ENCODE measurements at places on chromosomes 3 and 15.

DNA sequence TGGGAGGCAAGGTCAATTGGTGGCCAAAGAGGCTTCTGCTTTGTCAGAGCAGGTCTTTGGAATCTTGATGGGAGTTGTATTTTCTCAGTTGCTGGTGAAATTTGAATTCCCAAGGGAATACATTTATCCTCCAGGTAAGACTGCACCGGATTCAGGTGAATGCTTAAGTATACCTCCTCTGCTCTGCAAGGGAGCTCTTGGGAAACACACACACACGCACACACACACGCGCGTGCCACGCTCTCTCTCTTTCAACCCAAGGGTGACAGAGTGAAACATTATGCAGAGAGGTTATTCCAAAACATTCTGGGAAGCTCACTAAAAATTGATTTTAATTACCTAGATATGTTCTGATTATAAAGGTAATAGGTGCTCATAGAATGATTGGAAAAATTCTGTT lies 33.7 kb downstream of the ST6GAL1 start:
- no peak for DNase-seq

DNA sequence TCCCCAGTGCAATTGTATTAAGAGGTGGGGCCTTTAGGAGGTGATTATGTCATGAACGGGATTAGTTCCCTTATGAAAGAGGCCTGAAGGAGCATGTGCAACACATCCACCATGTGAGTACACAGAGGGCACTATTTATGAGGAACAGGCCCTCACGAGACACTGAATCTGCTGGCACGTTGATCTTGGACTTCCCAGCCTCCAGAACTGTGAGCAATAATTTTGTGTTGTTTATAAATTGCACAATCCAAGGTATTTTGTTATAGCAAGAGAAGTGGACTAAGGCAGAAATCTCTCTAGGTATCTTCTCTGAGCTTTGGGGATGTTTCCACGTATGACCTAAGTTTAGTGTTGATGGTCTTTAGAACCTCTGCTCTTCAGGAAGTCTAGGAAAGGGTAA lies 149.3 kb upstream of the CBLB start:
- no peak for DNase-seq

GRCh38 chr3:98772022-98772421 lies 8.9 kb downstream of the ST3GAL6 start:
- DNase-seq = no peak

DNA sequence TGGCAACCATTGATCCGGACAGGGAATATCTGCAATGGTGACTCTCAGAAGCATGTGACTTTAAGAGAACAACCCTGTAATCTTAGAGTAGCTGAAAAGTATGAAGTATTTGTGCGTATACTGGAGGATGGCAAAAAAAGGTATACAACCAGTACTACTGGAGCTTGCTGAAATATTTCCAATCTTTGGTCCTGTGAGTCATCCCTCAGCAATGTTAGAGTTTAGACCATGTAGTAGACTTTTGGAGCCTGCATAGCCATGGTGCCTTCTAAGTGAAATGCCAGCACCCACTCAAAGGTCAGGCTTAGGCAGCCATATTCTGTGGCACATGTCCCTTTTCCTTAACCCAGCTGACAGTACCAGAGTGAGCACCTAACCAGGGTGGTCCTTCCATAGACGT lies 429.4 kb downstream of the NTRK3 start:
- no peak for DNase-seq

DNA sequence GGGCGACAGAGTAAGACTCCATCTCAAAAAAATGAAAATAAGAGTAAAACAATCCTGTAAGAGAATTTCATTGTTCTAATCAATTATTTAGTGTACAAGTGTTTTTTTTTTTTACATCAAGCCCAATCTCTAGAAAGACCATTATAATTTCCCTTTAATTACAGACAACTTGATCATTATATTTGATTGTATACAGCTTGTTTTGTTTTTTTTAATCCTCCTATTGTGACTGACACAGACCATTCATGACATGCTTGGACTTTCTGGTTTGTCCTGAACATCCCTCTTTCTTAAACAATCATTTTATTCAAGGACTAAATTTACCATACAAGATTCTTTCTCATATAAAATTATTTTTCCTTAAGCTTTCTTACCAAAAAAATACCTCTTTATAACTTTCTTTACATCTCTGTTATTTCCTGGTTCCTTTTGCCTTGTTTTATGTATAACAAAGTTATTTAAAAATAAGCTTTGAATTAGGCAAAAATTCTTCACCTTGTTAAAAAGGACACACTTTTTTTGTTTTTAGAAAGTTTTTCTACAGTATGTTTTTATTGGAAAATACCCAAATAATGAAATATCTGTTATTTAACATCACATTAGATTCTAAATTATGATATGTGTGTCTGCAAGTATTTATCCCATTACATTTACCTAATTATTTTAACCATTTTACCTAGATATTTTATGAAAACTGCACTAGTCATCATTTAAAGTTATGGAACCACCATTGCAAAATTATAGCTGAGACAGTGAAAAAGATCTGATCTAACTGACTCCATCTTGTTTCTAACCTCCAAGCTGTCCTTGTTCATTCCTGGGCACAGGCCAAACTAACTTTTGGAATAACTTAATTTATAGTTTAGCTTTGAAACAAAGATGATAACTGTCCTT lies 26.1 kb upstream of the GFM1 start:
- DNase-seq = no peak

GRCh38 chr3:43171748-43172147 lies 65.9 kb upstream of the POMGNT2 start:
- DNase-seq = no peak

DNA sequence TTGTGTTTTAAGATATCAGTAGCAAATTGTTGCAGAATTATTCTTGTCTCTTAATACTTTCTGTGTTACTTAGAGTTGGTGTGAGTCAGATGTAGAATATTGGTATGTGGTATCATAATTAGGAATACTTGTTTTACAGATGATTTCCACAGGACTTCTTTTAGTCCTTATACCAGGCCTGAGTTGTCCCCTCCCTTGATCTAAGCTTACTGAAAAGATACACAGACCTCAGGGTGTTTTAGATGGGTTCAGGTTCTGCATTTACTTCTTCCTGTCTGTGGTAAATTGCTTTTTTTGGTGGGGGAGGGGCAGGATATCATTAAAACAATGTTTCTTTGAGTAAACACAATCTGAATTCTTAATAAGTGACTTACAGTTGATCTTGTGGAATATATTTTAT lies 14.2 kb downstream of the DZIP3 start:
- no peak for DNase-seq

GRCh38 chr3:57956119-57956832 lies 51.9 kb upstream of the FLNB start:
- no peak for DNase-seq

DNA sequence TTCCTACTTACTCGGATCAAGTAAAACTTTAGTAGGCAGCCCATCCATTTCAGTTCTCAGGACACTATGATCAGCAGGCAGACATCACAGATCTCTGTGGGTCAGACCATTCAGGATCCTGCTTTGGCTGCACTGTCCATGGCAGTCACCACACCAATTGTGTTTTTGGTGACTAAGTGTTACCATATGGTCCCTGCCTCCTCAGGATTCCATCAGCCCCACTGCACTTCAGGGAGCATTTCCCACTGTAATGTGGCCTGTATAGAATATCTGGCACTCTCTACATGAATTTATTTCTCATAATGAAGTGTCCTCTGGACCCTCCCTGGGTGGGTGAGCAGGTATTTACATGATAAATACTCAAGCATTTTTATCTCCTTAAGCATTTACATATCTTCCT lies 41.3 kb downstream of the ZNF445 start:
- DNase-seq = no peak

GRCh38 chr3:103083848-103084631 lies 649.2 kb downstream of the ZPLD1 start:
- DNase-seq = no peak

- DNase-seq = no peak
Measured at GRCh38 chr3:64276131-64276530, 50.9 kb upstream of the PRICKLE2 start.

DNA sequence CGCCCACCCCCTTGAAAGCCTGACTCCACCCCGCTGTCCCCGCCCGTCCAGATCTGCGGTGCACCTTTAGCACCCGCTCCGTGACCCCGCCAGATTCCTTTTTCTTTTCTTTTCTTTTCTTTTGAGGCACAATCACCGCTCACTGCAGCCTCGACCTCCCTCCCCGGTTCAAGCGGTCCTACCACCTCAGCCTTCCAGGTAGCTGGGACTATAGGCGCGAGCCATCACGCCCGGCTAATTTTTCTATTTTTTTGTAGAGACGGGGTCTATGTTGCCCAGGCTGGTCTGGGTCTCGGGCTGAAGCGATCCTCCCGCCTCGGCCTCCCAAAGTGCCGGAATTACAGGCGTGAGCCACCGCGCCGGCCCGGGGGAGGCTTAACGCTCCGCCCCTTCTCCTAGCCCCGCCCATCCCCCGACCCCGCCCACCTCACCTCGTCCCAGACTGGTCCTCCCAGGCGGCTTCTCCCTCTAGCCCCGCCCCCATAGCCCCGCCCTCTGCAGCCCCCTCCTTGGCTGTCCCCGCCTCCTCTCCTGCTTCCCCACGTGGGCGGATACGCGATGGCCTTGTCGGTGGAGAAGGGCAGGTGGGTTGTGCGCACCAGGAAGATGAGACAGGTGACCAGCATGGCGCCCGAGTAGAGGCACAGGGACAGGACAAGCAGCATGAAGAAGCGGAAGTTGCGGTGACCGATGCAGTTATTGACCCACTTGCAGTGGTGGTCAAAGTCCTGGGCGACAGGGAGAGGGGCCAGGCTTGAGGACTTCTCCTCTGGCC lies 3.2 kb downstream of the ZDHHC19 start:
- peak; percentile 53 for DNase-seq

GRCh38 chr15:49094923-49095322 lies 48.7 kb upstream of the SECISBP2L start:
- DNase-seq = no peak

All from T-helper 1 cell (primary cell).